HCEC 1CT (cell line): ENCODE measurements at places on chromosomes 5 and 9.

GRCh38 chr9:129109537-129109903 lies 1.1 kb downstream of the CRAT start:
- DNase-seq: no peak

DNA sequence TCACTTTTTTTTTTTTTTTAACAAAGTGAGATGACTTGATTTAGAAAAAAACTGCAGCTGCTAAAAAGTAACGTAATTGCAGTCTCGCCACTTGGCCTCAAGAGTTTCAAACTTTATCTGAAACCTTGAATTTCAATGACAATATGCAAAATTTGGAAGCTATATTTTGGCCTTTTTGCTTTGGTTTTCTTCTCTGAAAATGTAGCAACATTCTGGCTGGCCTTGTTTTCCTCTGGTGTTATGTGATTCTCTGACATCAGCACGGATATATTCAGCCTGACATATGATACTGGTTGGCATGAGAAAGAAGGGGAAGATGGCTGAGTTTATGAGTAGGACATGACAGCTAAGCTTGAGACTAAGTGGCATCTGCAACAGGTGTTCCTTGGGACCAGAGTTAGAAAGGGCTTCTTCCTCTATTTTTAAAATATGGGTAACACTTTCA lies 136.5 kb downstream of the MEF2C start:
- DNase-seq: no peak

DNA sequence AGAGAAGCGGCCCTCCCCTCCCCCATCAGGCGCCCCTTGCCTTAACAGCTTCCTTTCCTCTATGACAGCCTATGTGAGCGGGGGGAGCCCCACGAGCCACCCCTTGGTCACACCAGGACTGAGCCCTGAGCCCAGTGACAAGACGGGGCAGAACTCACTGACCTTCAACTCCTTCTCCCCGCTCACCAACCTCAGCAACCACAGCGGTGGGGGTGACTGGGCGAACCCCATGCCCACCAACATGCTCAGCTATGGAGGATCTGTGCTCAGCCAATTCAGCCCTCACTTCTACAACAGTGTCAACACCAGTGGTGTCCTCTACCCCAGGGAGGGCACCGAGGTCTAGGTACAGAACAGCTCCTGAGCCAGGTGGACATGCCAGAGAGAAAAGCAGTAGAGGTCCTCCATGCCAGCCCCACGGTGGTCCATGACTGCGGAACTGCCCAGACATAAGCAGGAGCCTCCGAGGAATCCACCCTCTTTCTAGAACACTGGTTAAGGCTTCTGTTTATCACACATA lies 2.6 kb downstream of the FOXI1 start:
- no peak for DNase-seq

DNA sequence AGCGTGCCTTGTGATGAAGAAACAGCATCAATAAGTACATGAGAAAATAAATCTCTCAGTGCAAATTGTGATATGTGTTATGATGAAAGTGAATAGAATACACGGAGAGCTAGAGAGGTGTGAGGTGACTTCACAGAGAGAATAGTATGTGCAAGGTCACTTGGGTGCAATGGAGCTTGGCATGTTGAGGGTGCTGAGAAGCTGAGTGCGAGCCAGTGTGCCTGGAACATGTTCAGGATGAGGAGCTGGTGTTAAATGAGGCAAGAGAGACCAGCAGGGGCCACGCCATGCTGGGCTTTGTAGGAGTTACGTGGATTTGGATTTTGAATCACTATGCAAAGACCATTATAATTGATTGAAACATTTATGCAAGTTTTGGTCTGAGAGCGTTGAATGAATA lies 12.8 kb upstream of the RPS23 start:
- DNase-seq: no peak

DNA sequence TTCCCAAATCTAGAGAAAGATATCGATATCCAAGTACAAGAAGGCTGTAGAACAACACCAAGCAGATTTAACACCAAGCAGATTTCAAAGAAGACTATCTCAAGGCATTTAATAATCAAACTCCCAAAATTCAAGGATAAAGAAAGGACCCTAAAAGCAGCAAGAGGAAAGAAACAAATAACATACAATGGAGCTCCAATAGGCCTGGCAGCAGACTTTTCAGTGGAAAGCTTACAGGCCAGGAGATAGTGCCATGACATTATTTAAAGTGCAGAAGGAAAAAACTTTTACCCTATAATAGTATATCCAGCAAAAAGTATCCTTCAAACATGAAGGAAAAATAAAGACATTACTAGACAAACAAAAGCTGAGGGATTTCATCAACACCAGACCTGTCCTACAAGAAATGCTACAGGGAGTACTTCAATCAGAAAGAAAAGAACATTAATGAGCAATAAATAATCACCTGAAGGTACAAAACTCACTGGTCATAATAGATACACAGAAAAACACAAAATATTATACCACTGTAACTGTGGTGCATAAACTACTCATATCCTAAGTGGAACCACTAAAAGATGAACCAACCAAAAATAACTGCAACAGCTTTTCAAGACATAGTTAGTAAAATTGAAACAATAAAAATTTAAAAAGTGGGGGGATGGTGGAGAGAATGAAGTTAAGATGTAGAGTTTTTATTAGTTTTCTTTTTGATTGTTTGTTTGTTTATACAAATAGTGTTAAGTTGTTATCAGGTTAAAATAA lies 267.2 kb downstream of the AUH start:
- DNase-seq: no peak

- no peak for DNase-seq
Measured at GRCh38 chr5:51347157-51347556, 36.1 kb upstream of the ISL1 start.

- no peak for DNase-seq
Measured at GRCh38 chr5:165996201-165996875, 2295.1 kb upstream of the WWC1 start.
